ENCODE measurements at places on chromosomes 16 and 17.

GRCh38 chr17:72487731-72488494, 367.1 kb downstream of the SOX9 start:
- DNase-seq = no peak

DNA sequence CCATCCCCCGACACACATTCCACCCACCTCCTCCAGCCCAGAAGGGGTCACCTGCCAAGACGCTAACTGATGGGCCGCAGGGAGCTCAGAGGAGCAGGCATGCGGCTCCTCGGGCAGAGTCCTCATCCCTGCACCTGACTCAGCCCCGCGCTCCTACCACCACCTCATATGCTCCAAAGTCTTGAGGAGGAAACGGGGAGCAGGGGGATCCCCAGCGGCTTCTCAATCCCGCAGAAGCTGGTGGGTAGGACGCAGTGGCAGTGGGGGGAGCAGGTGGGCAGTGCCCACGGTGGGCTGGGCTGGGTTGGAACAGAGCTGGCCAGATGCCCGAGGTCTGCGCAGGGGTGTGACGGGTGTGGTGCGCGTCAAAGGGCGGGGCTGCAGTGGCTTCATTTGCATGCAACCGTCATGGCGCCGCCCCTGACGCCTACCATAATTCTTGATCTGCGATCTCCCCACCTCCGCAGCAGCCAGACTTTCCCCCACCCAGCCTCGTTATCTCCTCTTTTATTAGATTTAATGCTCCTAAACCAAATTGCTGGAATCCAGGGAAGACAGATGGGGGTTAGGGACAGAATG, 39.0 kb upstream of the EMP2 start:
- DNase-seq = no peak

- DNase-seq = no peak
Measured at GRCh38 chr16:48054881-48055601, 100.8 kb downstream of the ABCC12 start.

DNA sequence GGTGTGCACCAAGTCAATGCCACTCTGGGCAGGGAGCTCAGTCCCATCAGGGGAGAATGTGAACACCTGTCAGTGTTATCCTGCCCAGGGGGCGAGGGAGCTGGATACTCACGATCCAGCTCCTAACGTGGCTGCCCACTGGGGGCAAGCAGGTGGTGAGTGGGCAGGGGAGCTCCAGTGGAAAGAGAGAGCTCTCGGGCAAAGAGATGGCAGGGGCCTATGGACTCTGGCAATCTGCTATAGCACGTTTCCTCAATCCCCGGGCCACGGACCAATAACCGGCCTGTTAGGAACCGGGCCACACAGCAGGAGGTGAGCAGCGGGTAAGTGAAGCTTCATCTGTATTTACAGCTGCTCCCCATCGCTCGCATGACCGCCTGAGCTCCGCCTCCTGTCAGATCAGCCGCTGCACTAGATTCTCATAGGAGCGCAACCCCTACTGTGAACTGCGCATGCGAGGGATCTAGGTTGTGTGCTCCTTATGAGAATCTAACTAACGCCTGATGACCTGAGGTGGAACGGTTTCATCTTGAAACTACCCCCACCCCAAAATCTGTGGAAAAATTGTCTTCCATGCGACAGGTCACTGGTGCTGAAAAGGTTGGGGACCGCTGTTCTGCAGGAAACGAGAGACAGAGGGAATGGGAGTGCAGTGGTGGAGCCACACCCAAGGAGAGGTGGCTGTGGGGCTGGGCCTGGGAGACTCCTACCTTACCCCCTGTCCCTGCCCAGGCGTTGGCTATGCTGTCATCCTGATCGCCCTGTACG, 15.6 kb downstream of the SLC6A2 start:
- no peak for DNase-seq

- no peak for DNase-seq
Measured at GRCh38 chr16:81220349-81220748, 18.1 kb upstream of the BCO1 start.

DNA sequence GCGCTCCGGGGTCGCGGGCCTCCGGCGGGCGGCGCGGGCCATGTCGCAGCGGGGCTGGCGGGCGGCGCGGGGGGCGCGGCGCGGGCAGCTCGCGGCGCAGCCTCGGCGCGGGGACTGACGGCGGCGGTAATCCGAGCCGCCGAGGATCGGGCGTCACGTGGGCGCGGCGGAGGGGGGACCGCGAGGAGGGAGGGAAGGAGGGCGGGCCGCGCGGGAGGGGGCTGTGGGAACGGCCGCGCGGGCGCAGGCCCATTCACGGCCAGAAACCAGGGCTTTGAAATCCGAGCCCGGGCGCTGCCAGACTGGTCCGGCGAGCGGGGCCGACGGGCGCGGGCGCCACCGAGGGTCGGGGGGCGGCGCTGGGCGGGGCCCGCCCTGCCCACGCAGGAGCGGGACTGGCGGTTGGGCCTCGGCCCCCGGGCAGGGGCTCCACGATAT, at the start of gene MTSS2:
Gene MTSS2, minus strand, starts transcription at position 116 of the 438 bp plus-strand sequence. CDS start 262 bp downstream, outside the sequence.
- DNase-seq = no peak

- DNase-seq = no peak
Measured at GRCh38 chr17:10471858-10472257, 2.5 kb upstream of the MYH4 start.

DNA sequence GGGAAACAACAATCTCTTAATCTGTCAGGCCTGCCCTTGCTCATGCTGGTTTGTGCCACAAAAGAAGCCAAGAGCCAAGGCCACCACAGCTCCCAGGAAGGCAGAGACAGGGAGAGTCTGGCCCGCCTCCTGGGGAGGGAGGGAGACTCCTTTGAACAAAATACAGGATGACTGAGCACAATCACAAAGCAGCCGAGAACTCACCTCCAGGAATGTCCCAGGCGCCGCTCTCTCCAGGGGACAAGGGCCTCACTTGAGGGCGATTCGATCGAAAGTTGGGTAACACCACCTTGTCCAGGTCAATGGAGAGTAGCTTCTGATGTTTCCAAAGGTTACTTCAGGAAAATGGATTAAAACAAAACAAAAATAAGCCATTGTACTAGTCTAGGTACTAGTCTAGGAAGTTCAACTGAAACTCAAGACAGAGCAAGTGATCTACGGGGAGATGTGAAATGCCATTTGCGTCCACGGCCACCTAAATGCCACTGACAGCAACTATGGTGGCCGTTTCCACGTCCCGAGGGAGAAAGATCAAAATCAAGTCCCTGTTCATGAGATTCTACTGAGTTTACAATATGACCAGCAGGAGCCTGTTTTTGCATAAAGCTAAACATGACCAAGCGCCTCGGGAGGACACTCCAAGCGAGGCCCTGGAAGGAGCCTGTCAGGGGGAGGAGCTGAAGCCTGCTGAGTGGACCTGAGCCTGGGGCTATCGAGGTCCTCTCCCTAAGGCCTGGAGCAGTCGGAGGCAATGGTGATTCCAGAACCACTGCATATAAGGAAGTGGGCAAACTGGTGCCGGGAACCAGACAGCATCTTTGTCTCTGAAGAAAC, 13.4 kb upstream of the SLC38A8 start:
- peak; percentile 50 for DNase-seq

- no peak for DNase-seq
Measured at GRCh38 chr17:41919165-41919817, 540 bp upstream of the ACLY start.

- no peak for DNase-seq
Measured at GRCh38 chr17:43840814-43841213, 6.2 kb upstream of the CD300LG start.

DNA sequence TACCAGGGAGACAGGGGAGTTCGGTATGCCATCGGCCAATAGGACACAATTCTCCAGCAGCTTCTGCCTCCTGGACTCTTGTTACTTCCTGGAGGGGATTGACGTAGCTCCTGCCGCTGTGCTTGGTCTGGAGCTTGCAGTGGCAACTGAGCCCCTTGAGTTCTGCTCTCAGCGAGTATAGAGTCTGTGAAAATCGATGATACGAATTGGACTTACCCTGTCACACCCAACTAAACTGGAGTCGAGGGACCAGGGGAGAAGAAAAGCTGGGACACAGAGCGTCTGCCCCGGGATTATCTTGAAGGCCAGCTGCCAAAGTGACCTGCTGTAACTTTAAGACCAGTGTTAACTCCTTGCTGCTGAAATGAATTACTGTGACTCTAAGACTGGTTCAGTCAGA, 22.2 kb downstream of the SEC14L1 start:
- no peak for DNase-seq

DNA sequence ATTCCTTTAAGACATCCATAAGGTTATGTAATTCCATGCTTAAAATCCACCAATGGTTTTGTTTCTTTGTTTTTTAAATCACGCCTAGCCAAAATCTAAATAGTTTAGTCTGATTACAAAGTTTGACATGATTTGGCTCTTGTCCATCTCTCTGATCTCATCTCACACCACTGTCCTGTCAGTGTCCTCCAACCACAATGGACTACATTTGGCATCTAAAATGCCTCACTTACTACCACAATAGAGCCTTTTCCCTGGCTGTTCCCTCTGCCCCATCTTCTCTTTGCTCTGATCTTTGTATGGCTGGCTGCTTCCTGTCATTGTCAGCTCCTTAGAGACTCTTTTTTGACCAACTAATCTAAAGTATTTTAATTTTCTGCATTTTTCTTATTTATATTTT, 157.2 kb downstream of the MYO1D start:
- no peak for DNase-seq

DNA sequence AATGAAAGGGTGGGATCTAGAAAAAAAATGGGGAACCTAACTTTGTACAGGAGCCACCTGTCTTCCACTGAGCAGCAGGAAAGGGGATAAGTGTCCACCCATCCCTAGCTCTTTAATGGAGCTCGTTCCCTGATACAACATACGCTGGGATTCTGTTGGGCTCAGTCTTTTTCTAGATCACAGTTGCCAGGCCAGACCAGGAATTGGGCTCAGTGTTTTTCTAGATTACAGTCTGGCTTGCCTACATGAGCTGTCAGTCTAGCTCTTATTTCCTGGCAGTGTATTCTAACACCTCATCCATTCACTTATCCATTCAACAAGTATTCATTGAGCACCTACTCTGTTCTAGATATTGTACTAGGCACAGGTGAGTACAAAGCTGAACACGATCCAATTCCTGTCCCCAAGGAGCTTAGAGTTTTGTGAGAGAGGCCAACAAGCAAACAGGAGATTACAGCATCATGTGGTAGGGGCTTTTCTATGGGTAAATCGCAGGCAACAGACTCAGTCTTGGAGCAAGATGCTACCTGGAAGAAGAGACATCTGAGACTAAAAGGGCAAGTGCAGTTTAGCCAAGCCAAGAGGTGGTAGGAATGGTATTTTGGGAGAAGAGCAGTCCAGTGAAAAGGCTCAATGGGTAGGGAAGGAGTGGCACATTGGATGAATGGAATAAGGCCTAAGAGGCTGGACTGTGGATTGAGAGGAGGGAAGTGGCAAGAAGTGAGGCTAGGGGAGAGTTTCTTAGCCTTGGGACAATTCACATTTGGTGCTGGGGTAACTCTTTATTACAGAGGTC, 138.0 kb upstream of the HS3ST2 start:
- DNase-seq = peak; percentile 24

DNA sequence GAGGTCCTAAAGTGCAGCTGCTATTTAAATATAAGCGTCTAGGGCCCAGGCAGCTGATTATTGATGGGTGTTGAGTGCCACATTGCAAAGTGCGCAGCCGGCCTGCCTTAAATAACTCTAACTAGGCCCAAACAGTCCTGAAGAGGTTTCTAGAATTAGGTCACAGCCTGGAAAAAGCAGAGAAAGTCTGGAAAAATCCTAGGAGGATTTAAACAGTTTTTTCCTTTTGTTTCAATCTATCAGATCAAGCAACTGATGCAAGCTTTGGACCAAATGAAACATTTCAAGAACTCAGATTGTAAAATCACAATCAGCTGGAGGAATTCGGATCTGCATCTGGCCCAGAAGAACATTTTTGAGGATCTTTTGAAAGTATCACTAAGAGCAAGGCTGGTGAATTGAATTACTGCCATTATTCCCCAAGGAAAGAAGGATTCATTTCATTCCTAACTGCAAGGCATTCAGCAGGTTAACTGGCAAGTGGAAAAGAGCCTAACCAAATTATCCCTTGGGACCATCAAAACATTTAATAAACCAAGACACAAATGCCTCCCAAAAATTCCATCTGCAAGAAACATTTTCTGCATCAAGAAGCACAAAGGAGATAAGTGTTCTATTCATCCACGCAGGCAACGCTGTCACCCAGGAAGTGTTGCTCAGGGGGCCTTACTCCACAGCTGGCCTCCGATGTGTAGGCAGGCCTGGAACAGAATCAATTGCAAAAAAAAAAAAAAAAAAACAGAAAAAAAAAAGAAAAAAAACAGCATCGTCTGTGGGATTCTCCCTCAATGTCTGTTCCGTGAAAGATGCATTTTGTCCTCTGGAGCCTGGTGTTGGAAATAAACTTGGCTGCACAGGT, 46.1 kb downstream of the IRX3 start:
- DNase-seq = peak; percentile 19

GRCh38 chr16:2084895-2085625, 37.3 kb downstream of the TSC2 start:
- no peak for DNase-seq

GRCh38 chr17:28563475-28563874, 7.8 kb downstream of the PIGS start:
- no peak for DNase-seq

All from coronary artery (tissue), 2 donors.